ENCODE measurements at places on chromosomes 1 and 21.
A peak's percentile ranks its signal among the peaks of the same experiment; 100 is the strongest.

GRCh38 chr21:36564647-36565046, 84.7 kb upstream of the CLDN14 start:
- no peak for DNase-seq

DNA sequence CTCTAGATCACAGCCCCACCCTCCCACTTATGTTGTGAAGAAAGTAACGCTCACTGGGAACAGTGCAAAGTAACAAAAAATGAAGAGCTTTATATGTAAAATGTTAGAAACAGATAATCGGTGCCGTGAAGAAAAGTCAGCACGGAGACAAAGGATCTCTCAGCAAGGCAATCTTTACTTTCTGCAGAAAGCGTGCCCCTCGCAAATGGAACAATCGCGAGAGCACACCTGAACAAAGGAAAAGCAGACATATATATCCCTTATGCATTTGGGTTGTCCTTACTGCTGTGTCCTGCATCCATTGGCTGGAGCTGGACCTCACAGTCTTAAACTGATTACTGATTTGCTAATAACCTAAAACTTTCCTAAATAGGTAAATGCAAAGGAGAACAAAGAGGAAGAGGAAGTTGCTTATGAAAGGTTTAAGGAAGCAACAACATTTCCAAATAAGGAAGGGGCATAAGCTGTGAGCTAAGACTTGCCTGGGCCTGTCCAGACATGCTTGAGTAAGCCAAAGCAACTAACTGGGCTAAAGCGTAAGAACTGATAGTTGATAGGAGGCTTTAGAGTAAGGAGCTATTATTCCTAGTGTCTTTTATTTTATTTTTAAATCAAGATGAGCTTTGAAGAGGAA, 89.7 kb downstream of the GTF2B start:
- peak; percentile 21 for DNase-seq

- no peak for DNase-seq
Observed at GRCh38 chr1:39672551-39672947, 642 bp upstream of the NT5C1A start.

DNA sequence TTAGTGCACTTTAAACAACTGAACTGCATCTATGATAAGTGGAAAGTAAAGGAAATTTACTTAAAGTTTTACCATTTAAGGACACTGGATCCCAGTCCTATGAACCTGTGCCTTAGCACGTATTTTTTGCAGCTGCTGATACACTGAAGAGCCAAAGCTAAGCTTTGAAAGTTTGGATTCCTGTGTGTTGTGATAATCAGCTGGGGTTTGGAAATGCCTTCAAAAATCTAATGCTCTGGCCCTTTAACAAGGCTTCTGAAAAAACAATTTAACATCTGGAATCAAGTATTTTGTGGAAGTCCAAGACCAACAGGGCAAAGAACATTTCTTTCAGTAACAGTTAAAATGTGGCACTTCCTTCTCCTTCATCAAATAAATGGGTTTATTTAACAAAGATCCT, 51.8 kb downstream of the DDAH1 start:
- no peak for DNase-seq

GRCh38 chr1:230713138-230713537, 784 bp downstream of the AGT start:
- DNase-seq = no peak

- no peak for DNase-seq
Observed at GRCh38 chr1:12621346-12622335, 3.6 kb upstream of the DHRS3 start.

DNA sequence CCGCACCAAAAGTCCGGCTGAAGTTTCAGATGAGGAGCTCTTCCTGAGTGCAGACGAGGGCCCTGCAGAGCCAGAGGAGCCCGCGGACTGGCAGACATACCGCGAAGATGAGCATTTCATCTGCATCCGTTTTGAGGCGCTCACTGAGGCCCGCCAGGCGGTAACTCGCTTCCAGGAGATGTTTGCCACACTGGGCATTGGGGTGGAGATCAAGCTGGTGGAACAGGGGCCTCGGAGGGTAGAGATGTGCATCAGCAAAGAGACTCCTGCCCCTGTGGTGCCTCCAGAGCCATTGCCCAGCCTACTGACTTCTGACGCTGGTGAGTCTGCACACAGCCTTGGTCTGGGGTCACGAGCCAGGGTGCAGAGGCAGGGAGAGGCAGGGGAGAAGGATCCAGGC, 84.7 kb downstream of the TRIM11 start:
- DNase-seq = no peak

Data from fibroblast of the conjunctiva (primary cell).